ENCODE measurements at places on chromosomes 3 and 15.

DNA sequence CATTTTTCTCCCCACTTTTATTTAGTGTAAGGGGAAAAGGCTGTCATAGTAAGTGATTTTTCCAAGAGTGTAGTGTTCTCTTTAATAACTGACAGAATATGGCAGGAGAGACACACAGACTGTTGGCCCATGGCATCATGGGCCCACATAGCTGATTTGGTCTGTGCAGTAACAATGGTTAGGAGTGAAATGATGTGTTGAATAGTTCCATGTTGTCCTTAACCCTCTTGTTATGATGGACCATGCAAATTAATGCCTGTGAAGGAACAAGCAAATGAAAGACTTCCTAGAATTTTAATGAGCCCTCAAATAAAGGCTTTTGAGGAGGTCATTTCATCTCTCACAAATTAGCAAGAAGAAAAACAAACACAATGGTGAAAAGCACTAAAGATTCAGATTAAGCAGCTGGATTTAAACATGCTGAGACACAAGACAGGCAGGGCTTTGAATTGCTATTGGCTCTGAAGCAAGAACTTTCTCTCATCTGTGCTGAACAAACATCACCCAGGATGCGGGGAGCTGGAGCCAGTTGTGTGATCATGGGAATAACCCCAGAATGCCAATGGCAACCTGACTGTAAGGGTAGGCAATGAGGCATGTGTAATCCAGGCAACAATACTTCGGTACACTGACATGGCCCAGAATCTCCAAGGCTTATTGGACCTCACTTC, 136.7 kb upstream of the VEPH1 start:
- H3K36me3 ChIP-seq: no peaks in the 10 kb centered on the region
- peaks cover 6% of the 10 kb centered on the region for H3K27me3 ChIP-seq
- no peaks in the 10 kb centered on the region for H3K4me1 ChIP-seq
- no peak overlapping the region for H3K4me3 ChIP-seq

DNA sequence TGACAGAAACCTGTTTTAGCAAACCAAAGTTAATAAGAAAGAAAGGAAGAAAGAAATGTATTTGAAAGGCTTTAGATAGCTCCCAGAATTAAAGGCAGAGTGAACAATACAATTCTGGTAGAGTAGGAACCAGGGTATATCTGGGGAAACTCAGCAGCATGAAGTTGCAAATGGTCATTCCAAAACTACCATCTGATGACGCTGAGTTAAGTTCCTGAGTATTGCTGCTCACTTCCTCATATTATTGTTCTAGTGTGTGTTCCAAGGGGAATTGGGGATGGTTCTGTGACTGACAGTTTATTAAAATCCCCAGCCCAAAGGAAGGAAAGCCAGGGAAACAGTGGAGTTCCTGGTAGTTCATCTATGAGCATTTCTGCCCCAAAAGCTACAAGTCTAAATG, 88.3 kb upstream of the FRMD4B start:
- H3K27ac ChIP-seq: no peak overlapping the region
- no peaks in the 10 kb centered on the region for H3K36me3 ChIP-seq
- peaks cover 23% of the 10 kb centered on the region for H3K27me3 ChIP-seq
- DNase-seq: no peak

DNA sequence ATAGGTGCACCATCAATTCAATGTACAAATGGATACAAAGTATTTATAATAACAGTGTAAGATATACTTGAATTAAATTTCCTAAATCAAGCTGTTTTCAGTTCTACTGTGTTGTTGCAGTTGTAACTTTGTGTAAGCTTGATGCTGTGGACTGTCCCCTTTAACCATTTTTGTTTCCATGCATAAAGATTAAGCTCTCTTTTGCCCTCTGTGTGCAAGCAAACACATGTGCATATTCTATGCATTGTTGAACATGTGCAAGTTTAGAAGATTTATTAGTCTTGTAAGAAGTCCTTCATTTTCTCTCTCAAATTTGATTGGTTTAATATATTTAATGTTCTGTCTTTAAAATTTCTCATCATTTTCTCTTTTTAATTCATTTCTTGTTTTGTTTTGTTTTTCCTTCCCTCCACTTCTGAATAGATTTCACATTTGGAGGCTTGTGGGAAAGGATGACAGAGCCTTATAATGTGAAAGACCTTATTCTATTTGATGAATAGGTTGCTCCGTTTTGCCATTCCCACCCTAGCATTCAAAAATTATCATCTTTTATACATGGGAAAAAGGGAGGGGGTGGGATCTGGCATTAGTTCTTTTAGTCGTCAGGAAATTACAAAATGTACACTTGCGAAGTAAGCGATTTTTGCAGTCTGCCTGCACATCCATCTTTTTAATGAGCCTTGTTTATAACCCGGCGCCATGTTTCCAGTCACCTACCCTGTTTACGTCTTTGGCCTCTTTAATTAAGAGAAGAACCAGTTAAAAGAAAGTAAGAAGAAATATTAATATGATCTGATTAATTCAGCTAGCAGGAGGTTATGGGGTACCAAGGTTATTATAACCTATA, 961.5 kb upstream of the NR2F2 start:
- no peak for DNase-seq
- no peaks in the 10 kb centered on the region for H3K36me3 ChIP-seq
- H3K27me3 ChIP-seq: peaks cover 12% of the 10 kb centered on the region
- no peaks in the 10 kb centered on the region for H3K4me1 ChIP-seq

- peaks cover 48% of the 10 kb centered on the region for H3K4me1 ChIP-seq
- peak overlapping the region; percentile 95 for H3K4me3 ChIP-seq
- no peaks in the 10 kb centered on the region for H3K36me3 ChIP-seq
- peak; percentile 61 for DNase-seq
Observed at GRCh38 chr3:195147649-195148080, 123.3 kb downstream of the XXYLT1 start.

GRCh38 chr3:35617370-35617769, 22.0 kb upstream of the ARPP21 start:
- H3K27me3 ChIP-seq: peaks cover 3% of the 10 kb centered on the region
- no peak overlapping the region for H3K27ac ChIP-seq
- no peaks in the 10 kb centered on the region for H3K4me1 ChIP-seq
- H3K36me3 ChIP-seq: no peaks in the 10 kb centered on the region
- DNase-seq: no peak

DNA sequence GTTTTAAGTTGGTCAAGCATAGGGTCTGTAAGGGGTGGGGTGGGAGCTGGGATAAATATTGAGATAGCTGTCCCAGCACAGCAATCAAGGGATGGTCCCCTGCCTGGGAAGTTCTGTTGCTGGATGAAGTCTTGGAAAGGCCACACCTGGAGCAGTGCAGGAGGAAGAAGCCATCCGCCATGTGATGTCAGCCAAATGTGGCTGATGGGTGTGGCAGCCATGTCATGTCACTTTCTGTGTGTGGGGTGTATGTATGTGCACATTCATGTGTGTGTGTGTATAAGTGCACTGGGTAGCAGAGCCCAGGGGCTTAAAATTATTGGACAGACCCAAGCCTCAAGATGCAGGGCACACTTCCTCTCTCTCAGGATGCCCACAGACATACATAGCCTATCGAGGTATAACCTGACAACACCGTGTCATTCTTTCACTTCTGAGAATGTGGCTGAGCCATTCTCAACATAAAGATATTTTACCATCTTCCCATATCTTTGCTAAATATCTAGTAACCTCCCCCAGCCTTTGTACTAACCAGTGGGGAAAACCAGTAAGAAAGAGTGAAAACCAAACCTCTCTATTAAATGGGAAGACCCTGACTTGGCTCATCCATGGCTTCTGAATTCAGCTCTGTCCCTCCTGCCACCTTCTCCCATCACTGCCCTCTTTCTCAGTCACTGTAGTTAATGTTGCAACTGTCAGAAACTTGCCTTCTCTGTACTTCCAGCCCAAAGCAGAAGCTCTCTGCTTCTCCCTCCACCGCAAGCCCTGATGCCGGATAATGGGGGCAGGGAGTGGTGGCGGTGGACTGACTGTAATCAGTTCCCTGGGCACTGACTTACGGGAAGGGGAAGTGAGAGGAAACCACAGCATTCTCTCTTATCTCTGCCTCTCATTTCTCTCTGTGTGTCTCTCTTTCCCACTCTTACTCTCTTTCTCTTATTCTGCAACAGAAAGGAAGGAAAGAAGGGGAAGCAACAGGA, 11.2 kb downstream of the TNFSF10 start:
- H3K27ac ChIP-seq: peak overlapping the region; percentile 95
- H3K36me3 ChIP-seq: peaks cover 31% of the 10 kb centered on the region
- DNase-seq: peak; percentile 78
- H3K4me3 ChIP-seq: peak overlapping the region; percentile 71

DNA sequence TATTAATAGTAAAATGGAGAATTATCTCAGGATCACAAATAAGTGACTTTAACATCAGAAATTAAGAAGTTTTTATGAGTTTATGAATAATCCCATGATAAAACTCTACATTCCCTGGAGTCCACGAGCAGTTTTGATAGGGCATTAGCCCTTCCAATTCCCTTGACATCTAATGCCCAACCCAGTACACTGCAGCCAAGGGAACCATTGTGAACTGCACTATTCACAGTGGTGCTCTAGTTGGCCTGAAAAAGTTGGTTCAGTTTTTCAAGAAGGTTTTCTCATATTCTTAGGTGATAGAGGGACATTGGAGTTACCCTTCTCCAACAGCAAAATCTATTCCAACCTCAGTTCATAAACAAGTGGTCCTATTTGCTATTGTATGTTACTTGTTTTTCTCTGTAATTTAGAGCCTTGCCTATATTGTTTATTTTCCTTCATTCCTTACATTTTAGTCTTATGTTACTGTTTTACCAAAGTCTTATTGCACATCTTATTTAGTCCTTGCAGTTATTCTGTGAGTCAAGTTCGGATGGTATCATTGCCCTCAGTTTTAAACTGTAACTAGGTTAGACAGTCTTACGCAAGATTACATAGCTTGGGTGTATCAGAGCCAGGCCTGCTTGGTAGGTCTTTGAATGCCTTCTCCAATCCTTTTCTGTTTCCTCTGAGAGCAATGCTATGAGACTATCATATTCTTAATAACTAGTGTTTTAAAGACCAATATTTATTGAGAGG, 57.9 kb upstream of the SAMMSON start:
- H3K36me3 ChIP-seq: no peaks in the 10 kb centered on the region
- H3K27me3 ChIP-seq: no peaks in the 10 kb centered on the region
- no peak for DNase-seq
- no peaks in the 10 kb centered on the region for H3K4me1 ChIP-seq

GRCh38 chr15:45355860-45356259, 22.5 kb downstream of the GATM start:
- H3K4me3 ChIP-seq: no peak overlapping the region
- no peaks in the 10 kb centered on the region for H3K27me3 ChIP-seq
- H3K4me1 ChIP-seq: no peaks in the 10 kb centered on the region
- no peak overlapping the region for H3K27ac ChIP-seq
- H3K36me3 ChIP-seq: no peaks in the 10 kb centered on the region

DNA sequence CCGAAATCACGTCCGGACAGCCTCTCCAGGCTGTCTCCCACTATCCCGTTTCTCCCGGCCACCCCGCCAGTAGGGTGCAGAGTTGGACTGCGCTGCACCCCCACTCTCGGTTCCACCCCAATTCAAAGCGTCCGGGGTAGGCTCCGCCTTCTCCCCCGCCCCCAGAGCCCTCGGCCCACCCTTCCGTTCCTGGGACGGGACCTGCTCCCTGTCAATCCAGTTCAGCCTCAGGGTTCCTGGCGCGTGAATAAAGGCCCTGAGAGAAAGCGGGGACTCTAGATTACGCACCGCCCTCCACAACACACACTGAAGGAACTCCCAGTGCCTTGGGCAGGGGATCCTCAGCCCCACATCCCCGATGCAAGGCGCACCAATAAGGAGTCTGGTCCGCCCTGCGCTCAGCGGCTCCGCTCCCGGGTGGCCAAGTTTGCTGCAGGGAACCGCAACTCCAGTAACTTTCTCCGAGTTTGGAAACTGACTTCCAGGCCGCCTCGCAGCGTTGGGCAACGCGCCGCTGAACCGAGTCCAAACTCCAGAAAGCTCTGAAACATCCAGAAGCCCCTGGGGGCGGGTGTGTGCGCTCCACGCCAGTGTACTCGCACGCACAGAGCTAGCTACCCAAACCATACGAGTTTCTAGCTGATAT, 1.9 kb downstream of the ADAMTS9 start:
- H3K4me1 ChIP-seq: peaks cover 6% of the 10 kb centered on the region
- peak overlapping the region; percentile 60 for H3K4me3 ChIP-seq
- no peaks in the 10 kb centered on the region for H3K36me3 ChIP-seq
- no peak overlapping the region for H3K27ac ChIP-seq

DNA sequence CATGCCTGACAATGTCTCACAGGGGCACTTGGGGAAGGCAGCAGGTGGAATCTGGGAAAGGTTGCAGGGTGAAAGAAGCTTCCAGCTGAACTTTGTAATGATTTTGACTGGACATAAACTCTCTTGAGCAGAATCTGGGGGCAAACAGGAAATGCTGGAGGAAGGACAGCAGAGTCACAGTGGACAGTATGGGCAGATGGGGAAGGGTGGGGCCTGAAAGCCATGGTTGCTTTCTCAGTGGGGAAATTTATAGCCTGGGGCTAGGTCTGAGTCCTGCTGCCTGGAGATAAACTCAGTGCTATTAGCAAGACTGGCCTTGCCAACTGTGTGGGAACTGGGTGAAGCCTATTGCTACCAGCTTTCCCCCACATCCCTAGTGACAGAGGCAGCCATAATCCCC, 203.2 kb downstream of the OSBPL10 start:
- DNase-seq: no peak
- peaks cover 20% of the 10 kb centered on the region for H3K4me1 ChIP-seq
- H3K4me3 ChIP-seq: no peak overlapping the region
- peaks cover 8% of the 10 kb centered on the region for H3K36me3 ChIP-seq

- peak; percentile 3 for DNase-seq
- peaks cover 2% of the 10 kb centered on the region for H3K36me3 ChIP-seq
- H3K4me1 ChIP-seq: no peaks in the 10 kb centered on the region
- no peak overlapping the region for H3K27ac ChIP-seq
- no peak overlapping the region for H3K4me3 ChIP-seq
- no peaks in the 10 kb centered on the region for H3K27me3 ChIP-seq
Observed at GRCh38 chr3:14216257-14217048, 37.8 kb downstream of the LSM3 start.

DNA sequence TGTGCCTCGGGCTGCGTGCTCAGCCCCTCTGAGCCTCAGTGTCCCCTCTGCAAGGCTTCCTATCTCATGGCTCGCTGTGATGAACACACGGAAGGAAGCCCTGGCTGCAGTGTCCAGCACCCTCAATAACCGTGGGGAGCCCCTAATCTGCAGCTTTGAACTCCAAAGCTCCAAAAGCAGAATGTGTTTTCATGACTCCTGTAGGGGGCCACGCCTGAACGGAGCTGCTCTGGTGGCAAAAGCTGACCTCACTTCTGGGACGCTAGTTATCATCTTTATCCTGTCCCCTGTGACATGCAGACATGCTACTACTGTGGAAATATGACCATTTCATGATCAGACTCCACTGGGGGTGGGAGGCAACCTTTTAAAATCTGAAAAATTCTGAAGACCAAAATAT, 98.8 kb downstream of the SEC22A start:
- no peak for DNase-seq
- no peak overlapping the region for H3K27ac ChIP-seq
- no peaks in the 10 kb centered on the region for H3K27me3 ChIP-seq

- no peak overlapping the region for H3K27ac ChIP-seq
- H3K4me3 ChIP-seq: no peak overlapping the region
- H3K4me1 ChIP-seq: no peaks in the 10 kb centered on the region
- DNase-seq: no peak
Observed at GRCh38 chr3:126344380-126345041, 12.7 kb downstream of the KLF15 start.
